Left lung (tissue), 14 donors: ENCODE measurements at places on chromosomes 2 and 18.

- no peak for DNase-seq
Measured at GRCh38 chr2:218635719-218636118, 23.7 kb downstream of the ZNF142 start.

DNA sequence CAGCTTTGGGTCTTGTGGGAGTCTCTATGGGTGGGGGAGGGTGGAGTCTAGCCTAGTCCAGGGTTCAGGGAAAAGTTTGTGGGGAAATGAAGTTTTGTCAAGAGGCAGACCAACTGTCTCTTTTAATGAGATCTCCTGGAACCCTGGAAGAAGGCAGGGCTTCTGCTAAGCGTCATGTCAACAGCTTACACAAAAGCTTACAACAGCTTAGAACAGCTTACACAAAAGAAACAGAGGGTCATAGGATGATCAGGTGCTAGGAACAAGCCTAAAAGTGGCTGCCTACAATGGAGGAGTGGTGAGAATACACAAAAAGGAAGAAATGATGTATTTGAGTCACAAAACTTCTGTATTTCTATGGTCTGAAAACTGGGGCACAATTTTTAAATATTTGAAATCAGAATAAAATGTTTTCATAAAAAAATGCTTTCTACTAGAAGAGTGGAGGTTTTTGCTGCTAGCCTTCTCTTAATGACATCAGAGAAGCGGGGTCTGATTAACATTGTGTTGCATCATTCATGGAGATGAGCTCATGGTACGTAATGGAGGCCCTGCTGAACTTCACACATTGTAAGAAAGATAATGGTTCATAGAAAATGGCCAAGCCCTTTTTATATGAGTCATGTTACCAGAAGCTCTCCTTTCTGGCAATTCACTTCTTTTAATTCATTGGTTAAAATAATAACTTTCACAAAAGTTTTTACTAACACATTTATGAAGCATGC is 351.0 kb downstream of the PIK3C3 start:
- DNase-seq, result no peak

GRCh38 chr2:74577448-74577847 is 22.9 kb downstream of the DOK1 start:
- DNase-seq, result no peak

GRCh38 chr2:64455545-64455944 is 1.6 kb downstream of the LGALSL start:
- no peak for DNase-seq

DNA sequence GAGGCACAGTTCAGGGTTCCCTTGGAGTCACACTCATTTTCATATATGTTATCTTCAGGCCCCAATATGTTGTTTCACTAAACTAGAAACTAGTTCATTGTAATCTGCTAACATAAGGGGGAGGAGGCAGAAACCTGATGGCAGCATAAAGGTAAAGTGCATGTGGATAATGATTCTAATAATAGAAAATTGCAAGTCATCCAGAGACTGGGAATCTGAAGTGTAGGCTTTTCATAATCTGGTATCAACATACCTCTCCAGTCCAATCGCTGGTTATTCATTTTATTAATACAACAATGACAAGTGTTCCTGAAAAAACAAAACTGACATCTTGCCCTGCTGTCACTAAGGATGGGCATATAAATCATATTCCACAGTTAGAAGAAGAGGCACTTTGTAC is 326.3 kb upstream of the ZNF804A start:
- no peak for DNase-seq

DNA sequence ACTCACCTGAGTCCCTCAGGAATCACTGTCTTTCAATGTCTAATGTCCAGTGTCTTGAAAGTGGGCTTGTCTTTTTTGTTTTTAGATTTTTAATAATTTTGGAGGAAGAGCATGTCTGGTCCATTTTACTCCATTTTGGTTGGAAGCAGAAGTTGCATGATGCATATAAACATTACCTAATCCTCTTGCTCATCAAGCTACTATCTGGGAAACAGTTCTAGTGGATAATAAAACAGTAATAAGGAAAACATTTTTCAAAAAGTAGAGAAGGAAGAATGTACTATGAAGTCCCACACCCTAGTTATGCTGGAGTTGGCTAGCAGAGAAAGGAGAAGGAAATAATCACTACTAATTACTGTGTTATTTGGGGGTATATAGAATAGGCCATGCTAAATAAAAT is 263.7 kb downstream of the ETAA1 start:
- DNase-seq, result no peak

DNA sequence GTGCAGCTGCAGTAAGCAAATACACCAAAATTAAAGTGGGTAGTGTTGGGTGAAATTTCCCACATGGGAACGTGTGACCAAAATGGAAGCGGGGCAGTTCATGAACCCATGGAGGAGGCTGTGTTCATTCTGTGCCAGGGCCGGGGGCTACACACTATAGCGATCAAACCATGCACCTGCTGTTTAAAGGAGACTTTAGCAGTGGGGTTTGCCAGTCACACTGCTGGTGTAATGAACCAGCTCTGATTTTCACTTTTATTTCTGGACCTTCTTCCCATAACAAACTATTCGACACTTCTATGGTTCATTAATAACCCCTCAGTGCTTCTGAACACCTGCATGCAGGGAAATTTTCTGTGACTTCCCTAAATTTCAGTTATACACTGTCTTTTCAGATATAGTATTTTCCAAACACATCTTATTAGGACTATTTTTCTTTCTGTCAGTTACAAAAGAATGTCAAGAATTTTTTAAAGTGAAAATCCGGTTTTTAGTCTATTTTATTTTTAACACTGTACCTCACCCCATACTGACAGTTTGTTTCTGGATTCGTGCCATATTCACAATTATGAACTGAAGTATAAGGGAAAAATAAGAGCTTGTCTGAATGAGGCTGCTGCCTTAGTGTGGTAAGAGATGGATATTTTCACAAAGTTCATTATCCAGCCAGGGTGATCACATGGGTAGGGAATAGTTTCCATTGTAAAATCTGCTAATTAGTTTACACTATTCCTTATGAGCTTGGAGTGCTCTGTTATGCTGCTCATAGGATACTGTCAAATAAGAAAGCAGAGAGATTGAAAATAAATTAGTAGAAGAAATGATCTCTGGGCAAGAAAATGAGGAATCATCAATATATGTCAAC is 111.3 kb upstream of the CAVIN2 start:
- no peak for DNase-seq

DNA sequence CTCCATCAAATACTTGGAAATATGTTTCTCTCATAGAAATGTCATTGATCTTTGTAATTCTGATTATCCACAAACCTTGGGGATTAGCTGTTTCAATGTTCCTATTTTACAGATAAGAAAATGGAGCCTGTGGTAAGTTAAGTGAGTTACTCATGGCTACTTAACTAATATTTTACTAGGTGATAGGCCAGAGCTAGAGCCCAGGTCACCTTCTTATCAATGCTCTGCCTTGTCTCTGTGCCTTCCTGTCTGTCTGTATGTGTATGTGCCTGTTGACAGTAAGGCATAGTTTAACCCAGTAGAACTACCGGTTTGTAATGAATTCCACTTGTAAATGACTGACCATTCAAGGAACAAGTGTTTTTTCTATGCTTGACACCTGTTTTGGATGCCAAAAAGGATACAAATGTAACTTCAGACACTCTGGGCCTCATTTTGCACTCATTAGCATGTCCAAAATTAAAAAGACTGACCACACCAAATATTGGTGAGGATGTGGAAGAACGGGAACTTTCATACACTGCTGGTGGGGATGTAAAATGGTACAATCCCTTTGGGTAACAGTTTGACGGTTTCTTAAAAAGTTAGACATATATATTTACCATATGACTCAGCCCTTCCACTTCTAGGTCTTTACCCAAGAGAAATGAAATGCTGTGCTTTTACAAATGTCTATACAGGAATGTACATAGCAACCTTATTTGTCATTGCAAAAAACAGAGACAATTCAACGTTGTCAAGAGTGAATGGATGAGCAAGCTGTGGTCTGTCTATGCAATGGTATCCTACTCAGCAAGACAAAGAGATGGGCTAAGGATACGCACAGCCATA is 19.6 kb upstream of the IL1A start:
- DNase-seq, result no peak

DNA sequence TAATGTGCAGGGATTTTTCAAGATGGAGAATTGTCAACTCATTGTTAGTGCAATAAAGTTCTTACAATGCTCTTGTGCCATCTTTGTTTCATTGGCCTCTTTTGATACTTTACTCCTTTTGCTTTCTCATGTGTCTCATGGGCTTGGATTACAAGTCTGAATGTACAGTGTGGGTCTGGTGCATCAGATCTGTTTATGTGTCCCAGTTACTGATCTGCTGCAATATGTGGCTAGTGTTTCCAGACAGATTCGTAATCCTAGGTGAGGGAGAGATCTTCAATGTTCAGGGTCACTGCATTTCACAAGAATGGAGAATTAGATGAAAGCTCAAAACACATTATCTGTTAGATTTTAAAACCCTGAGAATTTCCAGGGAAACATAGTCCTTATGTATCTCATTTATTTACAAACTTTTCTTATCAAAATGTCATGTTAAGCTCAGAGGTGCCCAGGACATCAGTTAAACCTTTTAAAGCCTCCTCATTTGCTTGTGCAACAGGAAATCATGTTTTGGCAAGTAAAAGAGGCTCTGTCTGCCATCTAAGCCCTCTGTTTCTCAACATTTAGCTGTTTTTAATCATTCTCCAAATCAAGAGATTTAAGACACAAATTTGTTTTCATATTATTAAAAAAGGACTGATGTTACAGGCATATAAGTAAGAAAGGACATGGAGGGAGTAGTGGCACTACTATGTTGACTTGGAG is 108.1 kb downstream of the NUP35 start:
- no peak for DNase-seq

GRCh38 chr2:190320696-190321095 is 1.1 kb upstream of the HIBCH start:
- DNase-seq, result no peak
